A549 treated with dexamethasone at 1 μM for 4 hours (cell line): ENCODE measurements at places on chromosomes 16 and 17. TPM values are rescaled to one million over a fixed set of nuclear protein-coding genes. Genes with fewer than 3 reads are reported as not detected.

The PTGES3L gene
- total RNA-seq: 0.71 to 1.1 TPM (median 0.84 TPM) in 5 replicates

The KRTAP4-6 gene
- total RNA-seq: not detected in 5 replicates

The FN3K gene
- total RNA-seq: 6.3 to 10.9 TPM (median 9.4 TPM) in 5 replicates

The KRTAP2-3 gene
- total RNA-seq: 0.18 TPM in 1 of 5 replicates, not detected in the others

The DHX58 gene
- total RNA-seq: 0.08 to 0.52 TPM (median 0.30 TPM) in 5 replicates

The DPEP3 gene
- total RNA-seq: not detected in 5 replicates

The RHBDL1 gene
- 0.26 to 1.6 TPM (median 1.2 TPM) in 5 replicates for total RNA-seq

The PRSS36 gene
- total RNA-seq: 0.62 to 1.4 TPM (median 0.99 TPM) in 5 replicates

The TBC1D3I gene
- 0.06 to 0.27 TPM (median 0.23 TPM) in 4 of 5 replicates, not detected in the other for total RNA-seq

The TAC4 gene
- total RNA-seq: not detected in 5 replicates

The PCYT2 gene
- total RNA-seq: 13.7 to 17.4 TPM (median 16.1 TPM) in 5 replicates

The FBXO39 gene
- total RNA-seq: 0.05 TPM in 1 of 5 replicates, not detected in the others
